ENCODE measurements at places on chromosomes 7 and 10. TPM values are rescaled to one million over a fixed set of nuclear protein-coding genes. Genes with fewer than 3 reads are reported as not detected.

GRCh38 chr7:29843726-29844125 is 37.4 kb downstream of the WIPF3 start:
- no peak overlapping the region for H3K27ac ChIP-seq
- DNase-seq: no peak
- no peaks in the 10 kb centered on the region for H3K4me1 ChIP-seq
- no peaks in the 10 kb centered on the region for H3K36me3 ChIP-seq

GRCh38 chr7:108020585-108020984 is 17.6 kb upstream of the LAMB1 start:
- H3K4me1 ChIP-seq: peaks cover 22% of the 10 kb centered on the region
- DNase-seq: no peak
- H3K36me3 ChIP-seq: no peaks in the 10 kb centered on the region
- no peaks in the 10 kb centered on the region for H3K27me3 ChIP-seq
- no peak overlapping the region for H3K27ac ChIP-seq
- no peak overlapping the region for H3K4me3 ChIP-seq

DNA sequence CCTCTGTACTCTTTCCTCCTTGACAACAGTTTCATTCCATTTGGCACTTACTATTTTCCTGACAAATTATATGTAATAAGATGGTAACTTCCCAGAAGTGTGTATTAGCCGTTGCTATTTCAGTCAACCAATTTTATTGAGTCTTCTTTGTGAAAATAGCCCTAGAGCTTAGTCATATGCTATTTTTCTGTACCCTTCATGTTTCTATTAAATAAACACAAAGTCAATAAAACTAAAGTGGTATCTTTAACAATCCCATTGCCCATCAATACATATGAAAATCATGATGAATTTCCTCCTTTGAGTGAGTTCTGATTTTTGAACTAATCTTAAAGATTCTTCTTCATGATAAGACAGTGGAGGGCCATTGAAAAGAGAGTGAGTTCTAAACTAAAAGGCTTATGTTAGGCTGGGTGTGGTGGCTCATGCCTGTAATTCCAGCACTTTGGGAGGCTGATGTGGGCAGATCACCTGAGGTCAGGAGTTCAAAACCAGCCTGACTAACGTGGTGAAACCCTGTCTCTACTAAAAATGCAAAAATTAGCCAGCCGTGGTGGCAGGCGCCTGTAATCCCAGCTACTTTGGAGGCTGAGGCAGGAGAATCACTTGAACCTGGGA is 5.9 kb upstream of the MYPN start:
- H3K4me3 ChIP-seq: no peak overlapping the region
- no peak overlapping the region for H3K27ac ChIP-seq
- DNase-seq: no peak
- H3K27me3 ChIP-seq: no peaks in the 10 kb centered on the region
- peaks cover 28% of the 10 kb centered on the region for H3K4me1 ChIP-seq
- no peaks in the 10 kb centered on the region for H3K36me3 ChIP-seq

FOXP2 gene
- 3.3 TPM for total RNA-seq

NSUN5 gene
- 26.0 TPM for total RNA-seq

PSMG3 gene
- 30.3 TPM for total RNA-seq

CCDC146 gene
- 1.8 TPM for total RNA-seq

ASB4 gene
- not detected for total RNA-seq

AP1S1 gene
- 172 TPM for total RNA-seq
